AG08395 (cell line): ENCODE measurements at places on chromosomes 4 and X.

GRCh38 chr4:170089274-170089667 is 485 bp downstream of the AADAT start:
- DNase-seq = peak; percentile 31

- no peak for DNase-seq
These were observed 1.9 kb downstream of the STK26 start for GRCh38 chrX:132025041-132025440.

DNA sequence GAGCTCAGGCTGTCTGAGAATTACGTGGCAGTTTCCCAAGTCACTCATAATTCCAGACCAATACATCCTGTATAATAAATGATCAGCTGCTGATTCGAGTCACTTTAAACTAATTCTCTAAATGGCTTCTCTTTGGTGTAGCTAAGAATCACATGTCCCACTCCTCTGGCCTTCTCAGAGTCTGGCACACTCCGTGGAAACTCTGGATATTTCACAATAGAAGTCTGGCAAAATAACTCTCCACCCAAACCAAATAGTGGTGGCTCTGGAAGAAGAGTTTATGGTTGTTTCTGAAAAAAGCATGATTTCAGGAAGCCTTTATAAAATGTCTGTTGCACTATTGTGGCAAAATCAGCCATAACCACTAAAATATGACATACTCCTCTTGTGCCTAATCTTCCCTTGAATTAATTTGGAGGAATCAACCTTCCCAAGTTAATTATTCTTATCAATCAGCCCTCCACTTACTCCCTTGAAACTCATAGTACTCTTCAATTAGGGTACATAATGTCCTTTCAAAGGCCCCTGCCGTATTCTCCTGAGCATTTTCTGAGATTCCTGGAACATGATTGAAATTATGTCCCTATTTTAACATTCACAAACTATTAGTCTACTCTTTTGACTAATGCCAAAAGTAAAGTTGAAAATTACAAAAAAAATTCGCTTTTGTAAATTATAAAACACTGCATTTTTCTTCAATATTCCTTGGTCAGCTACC is 991.6 kb downstream of the FAT4 start:
- DNase-seq = peak; percentile 6

DNA sequence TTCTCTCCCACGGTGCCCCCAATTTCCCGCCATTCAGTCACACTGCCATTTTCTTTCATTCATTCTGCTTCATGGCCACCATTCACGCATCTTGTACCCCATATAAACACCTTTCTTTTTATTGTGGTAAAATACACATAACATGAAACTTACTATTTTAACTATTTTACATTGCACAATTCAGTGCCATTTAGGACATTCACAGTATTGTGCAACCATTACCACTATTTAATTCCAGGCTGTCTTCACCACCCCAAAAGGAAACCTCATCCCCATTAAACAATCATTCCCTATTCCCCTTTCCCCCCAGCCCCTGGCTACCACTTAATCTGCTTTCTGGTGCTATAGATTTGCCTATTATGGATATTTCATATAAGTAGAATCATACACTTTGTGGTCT is 15.9 kb downstream of the SPACA5 start:
- no peak for DNase-seq
